NCI-H1105 (cell line): ENCODE measurements at places on chromosomes 3 and 15.

DNA sequence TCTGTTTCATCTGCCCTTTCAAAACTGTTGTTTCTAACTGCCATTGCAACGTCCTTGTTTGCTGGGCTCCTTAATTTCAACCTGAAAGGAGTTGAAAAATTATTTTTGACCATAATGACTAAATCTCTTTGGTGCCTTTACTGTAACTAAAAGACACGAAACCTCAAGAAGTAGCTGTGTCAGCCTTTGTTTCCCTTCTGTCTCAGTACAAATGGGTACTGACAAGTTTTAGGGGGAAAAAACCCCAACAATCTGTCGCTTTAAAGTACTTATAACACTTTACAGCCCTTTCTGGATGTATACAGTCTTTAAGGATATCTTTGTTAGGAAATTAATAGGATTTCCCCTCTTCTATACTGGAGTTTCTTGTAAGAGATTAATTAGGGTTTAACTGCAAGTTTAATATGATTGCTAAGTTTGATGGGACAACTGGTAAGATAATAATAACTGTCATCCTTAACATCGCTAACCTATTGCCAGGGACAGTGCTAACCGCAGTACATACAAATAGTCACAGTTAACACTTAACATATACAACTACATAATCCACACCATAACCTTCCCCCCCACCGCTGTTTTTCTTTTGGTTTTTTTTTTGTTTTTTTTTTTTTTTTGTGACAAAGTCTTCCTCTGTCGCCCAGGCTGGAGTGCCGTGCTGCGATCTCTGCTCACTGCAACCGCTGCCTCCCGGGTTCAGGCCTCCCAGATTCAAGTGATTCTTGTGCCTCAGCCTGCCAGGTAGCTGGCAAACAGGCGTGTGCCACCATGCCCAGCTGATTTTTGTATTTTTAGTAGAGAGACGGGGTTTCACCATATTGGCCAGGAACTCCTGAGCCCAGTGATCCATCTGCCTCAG, 1.7 kb downstream of the GXYLT2 start:
- DNase-seq, result no peak

GRCh38 chr3:163722405-163722804, 1355.9 kb downstream of the SI start:
- no peak for DNase-seq

DNA sequence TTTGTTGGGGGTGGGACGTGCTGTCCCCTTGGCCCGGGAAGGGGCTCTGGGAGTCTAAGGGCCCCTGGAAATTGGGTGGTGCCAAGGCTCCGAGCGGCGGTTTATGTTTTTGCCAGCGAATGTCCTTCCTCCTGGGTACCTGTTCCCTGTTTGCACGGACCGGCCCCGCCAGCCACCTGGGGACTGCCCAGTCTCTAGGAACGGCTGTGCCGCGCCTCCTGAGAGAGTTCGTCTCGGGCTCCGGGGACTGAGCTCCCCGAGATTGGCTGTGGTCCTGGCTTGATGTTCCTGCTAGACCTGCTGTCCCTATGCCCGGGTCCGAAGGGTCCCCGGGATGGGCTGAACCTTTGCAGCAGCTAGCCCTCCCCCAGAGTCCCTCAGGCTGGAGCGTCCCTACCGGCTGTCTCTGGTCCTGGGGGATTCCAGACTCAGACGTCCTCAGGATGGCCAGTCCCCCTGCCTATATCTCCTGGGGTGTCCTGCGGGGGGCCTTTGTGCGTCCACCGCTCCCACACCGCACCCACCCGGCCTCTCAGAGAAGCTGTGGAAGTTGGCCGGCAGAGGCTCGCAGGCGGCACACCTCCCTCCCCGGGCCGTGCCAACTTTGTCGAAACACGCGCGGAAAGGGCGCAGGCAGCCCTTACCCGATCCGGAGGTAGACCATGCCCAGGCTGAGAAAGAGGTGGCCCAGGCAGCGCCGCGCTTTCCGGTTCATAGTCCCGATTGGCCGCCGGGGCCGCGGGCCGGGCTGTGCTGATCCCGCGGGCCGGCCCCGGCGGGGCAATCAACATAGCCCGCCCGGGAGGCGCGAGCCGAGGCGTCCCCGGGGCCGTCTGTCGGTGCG, 547 bp downstream of the WNT7A start:
- DNase-seq, result no peak

DNA sequence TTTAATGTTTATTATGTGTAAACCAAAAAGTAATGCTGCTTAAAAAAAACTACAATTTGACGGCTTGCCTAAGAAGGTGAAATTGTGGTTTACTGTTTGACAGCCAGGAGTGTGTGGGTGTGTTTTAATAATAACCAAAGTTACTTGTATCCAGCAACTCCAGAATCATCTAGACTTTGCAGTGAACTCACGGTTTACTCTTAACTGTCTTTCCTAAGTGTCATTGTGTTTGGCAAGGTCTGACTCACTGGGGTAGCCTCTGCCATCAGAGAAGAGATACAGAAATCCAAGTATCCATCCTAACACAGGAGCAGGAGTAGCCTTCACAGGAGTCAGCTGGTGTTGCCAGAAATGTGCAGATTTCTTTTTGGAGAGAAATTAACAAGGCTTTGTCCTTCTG, 151.1 kb downstream of the CTNNB1 start:
- DNase-seq, result no peak

- DNase-seq, result no peak
Measured at GRCh38 chr3:17384567-17385296, 357.7 kb downstream of the TBC1D5 start.
